NCI-H2171 treated with DMSO at 0.1 percent for 48 hours (cell line): ENCODE measurements at places on chromosomes 6 and 20.

DNA sequence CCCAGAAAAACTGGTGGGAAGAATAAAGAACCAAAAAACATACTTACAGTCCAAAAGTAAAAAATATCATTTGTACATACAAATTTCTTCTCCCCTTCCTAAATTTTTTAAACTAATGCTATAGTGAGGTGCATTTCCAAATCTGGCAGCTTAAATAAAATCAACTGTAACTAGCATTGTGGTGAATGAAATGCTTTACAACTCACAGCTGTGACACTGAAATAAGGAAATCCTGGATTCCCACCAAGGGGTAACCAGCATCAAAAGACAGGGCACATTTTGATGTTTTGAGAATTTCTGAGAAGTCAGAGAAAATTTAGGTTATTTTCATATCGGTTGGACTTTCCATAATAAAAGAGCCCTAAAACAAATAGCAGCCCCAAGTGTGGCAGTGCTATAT is 27.3 kb downstream of the BACH2 start:
- DNase-seq, result no peak

DNA sequence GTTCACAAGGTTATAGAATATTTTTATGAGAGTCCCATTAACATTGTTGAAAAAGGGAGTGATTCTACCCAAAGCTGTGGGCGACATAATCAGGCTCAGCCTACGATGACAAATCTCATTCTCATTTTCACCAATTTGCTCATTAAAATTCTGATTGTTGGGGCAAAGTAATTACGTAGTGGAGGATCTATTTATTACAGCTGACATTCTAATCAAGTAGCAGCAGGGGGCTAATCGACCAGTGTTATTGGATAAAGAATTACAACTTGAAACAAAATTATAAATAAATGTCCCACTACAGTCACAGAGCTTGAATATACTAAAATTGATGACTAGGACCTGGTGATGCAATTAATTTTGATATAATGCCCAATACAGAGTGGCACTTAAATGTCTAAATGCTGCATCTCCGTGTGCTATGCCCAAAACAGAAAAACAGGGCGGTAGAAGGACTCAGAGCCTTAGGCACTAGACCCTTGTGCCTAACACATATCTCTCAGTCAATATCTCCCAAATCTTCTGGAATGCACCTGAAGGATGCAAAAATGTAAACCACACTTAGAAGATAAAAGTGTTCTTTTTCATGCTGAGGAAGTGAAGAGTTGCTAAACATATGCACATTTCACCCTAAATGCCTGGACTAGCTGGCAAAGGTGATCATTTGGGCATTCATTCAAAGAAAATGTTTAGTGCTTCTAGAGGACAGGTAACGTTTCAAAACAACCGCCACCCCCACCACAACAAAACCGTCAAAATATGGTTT is 88.3 kb downstream of the CD24 start:
- no peak for DNase-seq

DNA sequence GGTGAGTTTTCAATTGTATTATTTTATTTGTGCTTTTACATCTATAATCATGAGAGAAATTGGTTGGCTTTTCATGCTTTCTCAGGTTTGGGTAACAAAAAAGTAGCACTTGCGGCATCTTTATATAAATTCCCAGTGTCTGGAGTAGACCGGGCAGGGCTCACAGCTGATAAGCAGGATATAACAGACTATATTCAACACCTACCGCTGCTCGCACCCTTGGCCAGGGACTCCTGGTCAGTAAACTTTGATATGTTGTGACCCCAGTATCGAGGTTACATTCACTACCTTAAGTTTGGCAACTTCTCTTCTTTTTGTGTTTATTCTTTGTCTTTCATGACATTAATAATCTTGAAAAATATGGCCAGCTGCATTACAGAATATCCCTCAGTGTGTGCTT is 343.4 kb downstream of the TBC1D32 start:
- no peak for DNase-seq

GRCh38 chr20:51563486-51564332 is 21.2 kb upstream of the NFATC2 start:
- DNase-seq, result no peak

GRCh38 chr20:15036948-15037347 is 699.5 kb upstream of the FLRT3 start:
- DNase-seq, result no peak

- DNase-seq, result no peak
Measured at GRCh38 chr6:113997116-113997515, 26.2 kb upstream of the HDAC2 start.
